ENCODE measurements at places on chromosomes 3 and 15.

DNA sequence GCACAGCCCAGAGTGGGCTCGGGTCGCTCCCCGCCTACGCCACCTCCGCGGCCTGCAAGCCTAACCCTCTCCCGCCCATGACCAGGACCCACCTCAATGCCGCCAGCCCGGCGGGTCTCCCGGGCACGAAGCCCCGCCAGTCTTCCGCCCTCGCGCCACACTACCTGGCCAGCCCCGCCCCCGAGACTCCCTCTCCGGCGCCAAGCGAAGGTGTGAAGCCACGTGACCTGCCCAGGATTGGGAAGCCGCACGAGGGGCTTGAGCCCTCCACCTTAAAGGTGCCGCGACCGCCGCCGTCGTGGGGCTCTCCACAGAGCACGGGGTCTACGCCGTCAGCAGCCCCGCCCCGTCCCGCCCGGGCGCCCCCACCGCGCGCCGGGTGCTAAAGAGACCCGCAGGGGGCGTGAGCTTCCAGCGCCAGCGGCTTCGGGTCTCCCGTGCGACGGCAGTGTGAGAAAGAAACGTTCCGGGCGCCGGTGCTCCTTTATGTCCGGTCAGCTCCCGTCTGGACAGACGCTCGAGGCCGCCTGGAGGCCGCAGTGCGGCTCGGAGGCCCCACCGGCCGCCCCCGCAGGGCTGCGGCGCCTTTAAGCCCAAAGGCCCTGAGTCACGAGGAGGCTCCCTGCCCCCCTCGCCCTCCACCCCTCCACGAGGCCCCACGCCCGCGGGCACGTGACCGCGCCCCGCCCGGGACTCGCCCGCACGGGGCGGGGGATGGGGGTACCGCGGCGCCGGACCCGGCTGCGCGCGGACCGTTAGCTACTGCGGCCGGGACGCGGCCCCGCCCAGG is at the start of gene CPEB1:
Gene CPEB1, minus strand, starts transcription at position 319 of the 790 bp plus-strand sequence. CDS start 18,904 bp downstream, outside the sequence.
- DNase-seq = no peak

- no peak for DNase-seq
Observed at GRCh38 chr3:108518895-108519294, 8.5 kb upstream of the MYH15 start.

DNA sequence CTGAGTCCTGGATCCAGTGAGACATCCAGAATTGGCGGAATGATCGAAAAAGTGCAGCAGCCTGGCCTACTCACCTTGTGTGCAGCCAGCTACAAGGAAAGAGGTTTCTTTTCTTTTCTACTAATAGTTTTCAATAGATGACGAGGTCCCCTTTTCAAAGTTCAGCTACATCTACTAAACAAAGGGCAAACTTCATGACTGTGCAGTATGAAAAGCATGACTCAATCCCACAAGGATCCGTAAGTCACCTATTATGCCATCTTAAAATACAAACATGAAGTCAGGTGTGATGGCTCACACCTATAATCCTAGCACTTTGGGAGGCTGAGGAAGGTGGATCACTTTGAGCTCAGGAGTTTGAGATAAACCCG is 16.7 kb downstream of the MIX23 start:
- DNase-seq = no peak

GRCh38 chr3:127390365-127391025 is 102.6 kb upstream of the PRR20G start:
- no peak for DNase-seq

DNA sequence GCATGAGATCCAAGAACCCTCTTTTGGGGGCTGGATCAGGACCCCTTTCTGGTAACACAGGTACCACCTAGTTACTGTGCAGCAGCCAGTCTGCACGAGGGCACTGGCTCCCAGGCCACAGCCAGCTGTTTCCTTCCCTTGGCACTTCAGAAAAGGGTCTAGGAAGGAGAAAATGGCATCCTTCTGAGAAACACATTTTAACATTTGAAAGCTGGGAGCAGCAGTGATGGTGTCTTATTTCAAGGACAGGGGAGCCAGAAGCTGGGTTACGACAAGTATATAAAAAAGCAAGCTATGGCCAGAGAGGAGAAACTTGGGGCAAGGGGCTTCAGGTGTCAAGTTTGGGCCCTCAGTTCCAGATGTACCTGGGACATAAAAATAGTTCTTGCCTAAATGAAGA is 282.8 kb downstream of the CTNNB1 start:
- no peak for DNase-seq

DNA sequence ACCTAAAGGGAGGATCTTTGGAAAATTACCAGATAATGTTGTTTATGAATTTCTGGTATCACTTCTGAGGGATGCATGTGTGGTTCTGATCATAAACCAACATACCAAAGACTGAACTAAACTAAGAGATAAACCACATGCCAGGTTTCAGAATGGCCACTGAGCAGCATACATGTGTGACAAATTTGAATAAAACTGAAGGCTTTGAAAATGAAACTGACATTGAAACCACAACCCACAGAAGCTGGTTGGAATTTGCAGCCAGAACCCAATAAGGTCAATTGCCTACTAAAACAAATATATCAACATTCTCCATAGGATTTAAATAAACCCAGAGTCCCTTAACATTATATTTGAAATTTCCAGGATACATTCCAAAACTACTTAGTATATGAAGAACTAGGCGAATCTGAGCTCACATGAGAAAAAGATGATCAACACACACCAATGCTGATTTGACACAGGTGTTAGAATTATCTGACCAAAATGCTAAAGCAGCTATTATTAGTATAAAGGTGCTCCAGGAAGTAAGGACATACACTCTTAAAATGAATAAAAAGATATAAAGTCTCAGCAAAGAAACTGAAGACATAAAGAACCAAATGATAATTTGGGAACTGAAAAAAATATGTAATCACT is 125.0 kb downstream of the ZNF280D start:
- DNase-seq = no peak

GRCh38 chr3:148023994-148024393 is 614.8 kb downstream of the ZIC1 start:
- no peak for DNase-seq

DNA sequence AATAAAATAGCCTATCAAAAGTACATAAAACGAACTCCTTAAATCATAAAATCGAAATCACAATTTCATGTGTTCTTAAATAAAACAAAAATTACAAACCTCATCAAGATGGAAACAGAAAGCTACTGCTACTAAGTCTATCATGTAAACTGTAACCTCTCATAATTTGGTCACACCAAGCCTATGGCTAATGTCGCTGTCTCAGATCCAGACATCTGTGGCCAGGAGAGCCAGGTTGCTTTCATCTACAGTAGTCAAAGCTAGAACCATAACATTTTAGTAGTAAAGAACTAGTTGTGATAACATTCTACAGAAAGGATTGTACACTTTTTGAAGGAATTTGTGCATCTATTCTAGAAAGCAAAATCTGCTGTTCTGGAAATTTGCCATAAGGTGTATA is 197.4 kb upstream of the MBNL1 start:
- DNase-seq = no peak

DNA sequence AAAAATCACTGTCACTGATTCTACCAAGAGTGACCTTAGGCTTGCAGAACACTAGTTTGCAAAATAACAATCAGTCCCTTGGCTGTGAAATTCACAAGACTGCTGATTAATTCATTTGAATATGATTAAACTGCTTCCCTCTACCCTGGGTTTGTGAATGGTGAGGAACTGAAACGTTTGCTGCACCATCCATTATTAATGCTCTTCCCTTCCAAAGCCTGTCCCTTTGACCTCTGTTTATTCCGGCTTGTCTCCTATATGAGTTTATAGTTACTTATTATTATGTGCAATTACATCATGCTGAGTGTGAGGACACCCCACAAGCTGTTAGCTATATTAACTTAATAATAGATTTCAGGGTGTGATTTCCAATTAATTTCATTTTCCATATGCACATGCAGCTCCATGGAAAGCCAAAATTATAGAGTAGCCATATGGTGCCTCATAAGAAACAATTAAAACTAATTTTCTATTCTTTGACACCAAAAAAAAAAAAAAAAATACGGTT is 96.5 kb downstream of the SUCLG2 start:
- no peak for DNase-seq

DNA sequence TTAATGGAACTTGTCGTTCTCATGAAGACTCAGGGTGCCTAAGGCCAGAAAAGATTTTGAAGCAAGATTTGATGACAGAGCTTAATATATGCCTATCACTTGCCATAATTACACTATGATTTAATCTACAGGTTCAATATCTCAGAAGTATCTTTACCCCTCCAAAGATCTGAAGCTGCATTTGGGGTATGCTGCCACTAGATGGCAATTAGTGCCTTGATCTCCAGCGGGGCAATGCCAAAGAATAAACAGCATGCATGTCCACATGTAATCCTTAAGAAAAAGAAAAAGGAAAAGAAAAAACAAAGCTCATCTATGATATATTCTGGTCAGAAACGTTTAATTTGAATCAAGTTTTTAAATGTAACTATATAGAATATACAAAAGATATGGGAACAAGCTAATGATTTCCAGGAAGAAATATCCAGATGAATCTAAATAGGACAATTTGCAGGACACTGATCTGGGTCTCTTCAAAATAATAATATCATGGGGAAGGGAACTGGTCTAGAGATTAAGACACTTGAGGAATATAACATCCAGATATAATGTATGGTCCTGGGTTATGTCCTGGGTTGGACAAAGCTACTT is 55.0 kb upstream of the SOX14 start:
- DNase-seq = no peak

All from activated naive CD4-positive, alpha-beta T cell treated with anti-CD3 and anti-CD28 coated beads, Interleukin-2, amount 50 U/mL, for 72 hours (primary cell).